ENCODE measurements at places on chromosomes 12 and 14.

- no peak for DNase-seq
Observed at GRCh38 chr12:109949089-109949488, 47.1 kb downstream of the GIT2 start.

DNA sequence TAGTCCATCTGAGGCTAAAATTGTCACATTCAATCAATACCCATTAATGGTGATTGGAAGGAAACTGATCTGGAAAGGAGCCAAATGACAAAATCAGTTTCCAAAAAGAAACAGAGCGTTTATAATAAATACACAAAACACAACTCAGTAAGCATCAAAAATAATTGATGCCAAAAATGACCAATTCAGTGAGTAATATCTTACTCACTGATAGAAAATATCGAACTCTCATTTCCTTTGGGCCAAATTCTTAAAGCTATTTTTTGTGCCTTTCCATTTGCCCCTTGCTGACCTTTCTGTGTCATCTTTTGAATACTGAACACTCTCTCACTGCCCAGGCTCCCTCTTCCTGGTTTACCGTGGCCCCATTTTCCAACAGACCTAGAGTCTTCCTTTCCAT, 22.5 kb upstream of the ATP2B1 start:
- no peak for DNase-seq

DNA sequence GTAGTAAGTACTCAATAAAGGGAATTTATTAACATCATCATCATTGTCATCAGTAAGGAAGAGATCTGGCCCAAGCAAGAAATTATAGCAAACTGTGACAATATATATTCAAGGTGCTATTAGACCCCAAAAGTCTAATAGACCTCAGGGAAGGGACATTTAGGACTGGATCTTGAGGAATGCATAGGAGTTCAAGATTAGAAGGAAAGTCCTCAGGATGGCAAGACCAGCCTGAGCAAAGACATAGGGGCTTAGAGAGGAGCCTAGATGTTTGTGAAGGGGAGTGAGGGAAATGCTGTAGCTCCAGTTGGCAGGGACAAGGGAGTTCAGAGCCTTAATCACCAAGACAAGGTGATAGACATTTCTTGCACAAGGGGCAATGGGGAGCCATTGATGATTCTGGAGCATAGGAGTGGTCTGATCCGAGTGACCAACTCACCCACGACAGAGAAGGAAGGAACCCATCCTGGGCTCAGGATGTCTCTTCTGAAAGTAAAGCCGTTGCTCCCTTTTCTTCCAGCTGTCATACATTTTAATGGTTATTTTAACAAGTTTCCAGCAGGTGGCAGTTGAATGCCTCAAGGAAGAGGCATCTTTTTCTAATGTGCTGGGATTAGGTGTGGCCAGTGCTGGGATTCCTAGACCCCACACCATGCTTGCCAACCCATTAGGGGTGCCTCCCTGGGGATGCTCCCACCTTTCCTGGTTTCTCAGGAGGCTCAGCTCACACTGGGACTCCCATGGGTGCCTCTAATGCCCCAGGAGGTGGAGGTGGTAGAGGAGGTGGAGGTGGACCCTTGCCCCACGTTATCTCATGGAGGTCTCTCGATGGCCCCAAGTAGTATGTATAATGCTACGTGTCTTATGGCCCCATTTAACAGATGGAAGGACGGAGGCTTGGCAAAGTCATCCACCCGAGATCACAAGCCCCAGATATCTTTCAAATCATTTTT, 37.8 kb downstream of the PHETA1 start:
- peak; percentile 47 for DNase-seq

DNA sequence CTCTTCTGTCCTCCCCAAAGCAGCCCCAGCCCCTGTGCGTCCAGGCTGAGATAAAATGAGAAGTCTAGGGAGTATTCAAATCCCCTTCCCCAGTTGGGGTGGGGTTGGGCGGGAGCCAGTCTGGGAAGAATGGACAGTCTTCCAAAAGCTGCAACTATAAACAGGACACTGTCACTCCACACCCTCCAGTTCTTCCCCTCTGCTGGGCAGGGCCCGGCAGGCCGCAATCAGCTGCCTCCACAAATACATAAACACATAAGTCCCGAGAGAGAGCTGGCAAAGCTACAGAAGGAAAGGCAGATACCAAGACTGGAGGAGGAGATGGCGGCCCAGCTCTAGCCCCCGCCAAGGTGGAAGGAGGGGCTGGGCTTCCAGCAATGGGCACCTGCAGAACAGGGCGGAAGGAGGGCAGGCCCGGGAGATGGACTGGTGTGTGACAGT, 12.7 kb downstream of the LTBP2 start:
- no peak for DNase-seq

GRCh38 chr12:130087222-130087621, 75.0 kb upstream of the FZD10 start:
- no peak for DNase-seq

DNA sequence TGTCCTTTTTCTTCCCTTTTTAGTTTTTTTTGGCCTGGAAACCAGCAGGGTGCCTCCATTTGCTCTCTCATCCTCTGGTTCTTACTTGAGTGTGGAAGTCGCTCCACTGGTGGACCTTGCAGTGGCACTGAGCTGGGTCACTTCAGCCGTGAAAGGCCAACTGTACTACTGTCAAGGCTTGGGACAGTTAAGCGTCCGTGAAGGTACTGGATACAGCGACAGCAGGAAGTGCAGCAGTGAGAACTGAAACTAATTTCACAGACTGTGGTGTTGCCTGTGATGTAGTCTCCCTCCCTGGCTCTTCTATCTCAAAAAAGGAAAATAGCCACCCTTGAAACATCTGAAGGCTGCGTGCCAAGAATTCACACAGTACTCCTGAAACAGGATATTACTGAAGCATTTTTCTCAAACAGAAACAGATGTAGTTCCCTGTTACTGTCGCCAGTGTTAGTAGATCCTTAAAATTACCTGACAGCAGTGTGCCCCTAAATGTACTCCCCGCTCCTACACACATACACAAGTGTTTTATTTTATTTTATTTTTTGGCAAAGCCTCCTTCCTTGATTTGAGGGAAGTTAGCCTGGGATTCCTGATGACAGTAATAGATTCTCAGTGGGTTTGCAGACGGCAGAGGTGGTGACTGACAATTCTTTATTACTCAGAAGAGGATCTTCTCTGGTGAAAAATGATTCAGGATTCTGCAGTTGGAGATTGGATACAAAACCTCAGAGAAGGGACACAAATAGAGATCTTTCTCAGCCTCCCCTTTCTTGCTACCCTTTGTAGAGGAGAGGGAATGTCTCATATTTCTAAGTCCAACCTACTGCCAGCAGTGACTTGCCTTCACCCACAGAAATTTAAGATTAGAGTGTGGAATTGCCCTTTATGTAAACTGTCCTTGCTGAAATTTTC, 4.4 kb downstream of the SUSD6 start:
- DNase-seq, result no peak

- DNase-seq, result no peak
Observed at GRCh38 chr12:28855761-28856310, 293.2 kb upstream of the FAR2 start.

DNA sequence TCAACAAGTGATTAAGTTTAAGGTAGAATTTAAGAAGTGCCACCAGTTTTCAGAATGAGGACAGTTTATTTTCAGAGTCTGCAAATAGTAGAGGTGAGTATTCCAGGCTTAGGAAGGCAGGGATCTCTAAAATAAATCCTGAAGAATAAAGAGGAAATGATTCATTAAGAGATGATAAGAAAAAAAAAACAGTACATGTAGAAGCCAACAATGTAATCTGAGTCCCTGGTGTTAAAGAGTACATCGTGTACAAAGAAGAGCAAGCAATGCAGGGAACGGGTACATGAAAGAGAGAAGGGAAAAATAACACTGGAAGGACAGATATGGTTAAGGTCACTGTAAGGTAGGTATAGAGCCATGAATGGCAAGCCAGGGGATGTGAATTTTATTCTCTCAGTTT, 95.2 kb upstream of the FOXG1 start:
- no peak for DNase-seq

DNA sequence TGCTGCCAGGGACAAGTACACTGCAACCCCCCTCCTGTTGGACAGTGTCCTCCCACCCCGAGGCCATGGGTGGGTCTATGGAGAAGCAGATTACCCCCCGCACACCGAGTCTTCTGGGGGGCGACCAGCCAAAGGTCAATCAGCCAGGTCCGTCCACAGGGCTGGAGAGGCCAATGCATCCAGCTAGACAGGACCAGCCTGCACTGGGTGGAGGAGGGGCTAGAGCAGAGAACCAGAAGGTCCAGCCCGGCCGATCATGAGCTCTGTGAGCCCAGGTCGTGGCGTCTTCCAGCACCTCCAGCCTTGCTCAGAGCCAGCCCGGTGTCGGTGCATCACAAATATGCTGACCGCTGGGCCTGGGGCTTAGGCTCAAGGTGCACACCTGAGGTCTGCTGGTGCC, 8.2 kb upstream of the ADSS1 start:
- no peak for DNase-seq

DNA sequence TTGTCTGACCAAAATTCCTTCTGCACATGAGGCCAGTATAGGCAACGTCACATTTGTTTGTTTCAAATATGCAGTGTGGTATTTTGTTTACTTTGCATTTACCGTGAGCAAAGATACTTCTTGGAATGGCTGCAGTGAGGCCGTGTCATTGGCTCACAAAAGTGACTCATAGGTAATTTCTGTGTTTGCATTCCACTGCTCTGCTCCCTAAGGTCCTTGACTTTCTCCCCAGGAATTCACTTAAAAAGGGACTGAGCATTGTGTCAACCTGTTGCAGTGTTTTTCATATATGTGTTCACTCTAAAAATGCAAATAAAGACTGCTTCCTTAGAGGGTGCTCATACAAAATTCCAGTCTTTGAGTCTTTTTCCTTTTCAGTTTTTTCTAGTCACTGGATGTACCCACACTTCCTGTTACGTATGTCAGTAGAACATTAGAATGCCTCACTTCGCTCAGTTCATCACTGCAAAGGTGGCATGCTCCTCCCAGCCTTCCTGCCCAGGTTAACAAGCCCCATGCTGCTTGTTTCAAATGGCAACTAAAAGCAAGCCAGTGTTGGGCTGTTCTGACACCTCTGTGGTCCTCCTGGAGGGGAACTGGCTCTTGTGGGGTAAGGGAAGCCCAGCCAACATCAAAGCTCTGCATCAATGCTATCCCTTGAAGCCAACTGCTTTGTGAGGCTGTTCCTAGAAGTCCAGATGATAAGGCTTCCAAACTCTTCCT, 9.1 kb downstream of the C12orf76 start:
- peak; percentile 87 for DNase-seq

GRCh38 chr14:57833323-57833722, 32.6 kb downstream of the SLC35F4 start:
- no peak for DNase-seq

DNA sequence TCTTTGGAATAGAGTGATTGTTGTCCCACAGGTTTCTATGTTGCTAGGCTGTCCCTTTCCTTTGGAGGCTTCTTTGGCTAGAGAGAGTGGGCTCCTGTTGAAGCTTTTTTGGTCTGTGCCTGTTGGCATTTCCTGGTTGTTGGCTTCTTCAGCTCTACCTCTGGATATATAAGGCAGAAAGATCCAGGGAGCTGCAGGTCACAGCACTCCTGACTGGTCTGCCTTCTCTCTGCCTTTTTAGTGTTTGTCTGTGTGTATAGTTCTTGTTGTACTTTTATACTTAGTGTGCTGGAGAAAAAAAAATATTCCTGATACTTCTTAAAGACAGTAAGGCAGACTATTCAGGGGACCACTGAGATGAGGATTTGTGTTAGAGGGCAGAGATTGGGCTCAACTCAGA, 202.7 kb downstream of the FBXL14 start:
- no peak for DNase-seq

- no peak for DNase-seq
Observed at GRCh38 chr14:90005441-90005840, 49.7 kb downstream of the TDP1 start.

- no peak for DNase-seq
Observed at GRCh38 chr12:76962099-76962498, 83.3 kb upstream of the CSRP2 start.

DNA sequence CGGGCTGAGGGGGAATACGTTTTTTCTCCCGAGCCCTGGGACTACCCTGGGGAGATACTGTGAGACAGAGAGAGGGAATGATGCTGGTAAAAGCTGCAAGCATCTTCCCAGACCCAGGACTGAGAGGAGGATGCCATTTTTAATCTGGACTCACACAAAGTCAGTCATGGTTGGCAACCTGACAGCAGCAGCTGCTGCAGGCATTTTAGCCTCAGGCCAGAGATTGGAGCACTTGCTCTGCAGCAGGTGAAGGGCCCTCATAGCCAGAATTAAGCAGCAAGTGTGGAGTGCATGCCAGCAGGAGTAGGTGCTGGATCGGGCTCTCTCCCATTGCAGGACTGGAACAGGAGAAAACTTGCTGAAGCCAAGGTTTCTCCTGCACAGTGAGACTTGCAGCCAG, 361.1 kb upstream of the CLEC14A start:
- DNase-seq, result no peak

GRCh38 chr12:123050331-123050831, 69.9 kb downstream of the ARL6IP4 start:
- DNase-seq, result no peak

DNA sequence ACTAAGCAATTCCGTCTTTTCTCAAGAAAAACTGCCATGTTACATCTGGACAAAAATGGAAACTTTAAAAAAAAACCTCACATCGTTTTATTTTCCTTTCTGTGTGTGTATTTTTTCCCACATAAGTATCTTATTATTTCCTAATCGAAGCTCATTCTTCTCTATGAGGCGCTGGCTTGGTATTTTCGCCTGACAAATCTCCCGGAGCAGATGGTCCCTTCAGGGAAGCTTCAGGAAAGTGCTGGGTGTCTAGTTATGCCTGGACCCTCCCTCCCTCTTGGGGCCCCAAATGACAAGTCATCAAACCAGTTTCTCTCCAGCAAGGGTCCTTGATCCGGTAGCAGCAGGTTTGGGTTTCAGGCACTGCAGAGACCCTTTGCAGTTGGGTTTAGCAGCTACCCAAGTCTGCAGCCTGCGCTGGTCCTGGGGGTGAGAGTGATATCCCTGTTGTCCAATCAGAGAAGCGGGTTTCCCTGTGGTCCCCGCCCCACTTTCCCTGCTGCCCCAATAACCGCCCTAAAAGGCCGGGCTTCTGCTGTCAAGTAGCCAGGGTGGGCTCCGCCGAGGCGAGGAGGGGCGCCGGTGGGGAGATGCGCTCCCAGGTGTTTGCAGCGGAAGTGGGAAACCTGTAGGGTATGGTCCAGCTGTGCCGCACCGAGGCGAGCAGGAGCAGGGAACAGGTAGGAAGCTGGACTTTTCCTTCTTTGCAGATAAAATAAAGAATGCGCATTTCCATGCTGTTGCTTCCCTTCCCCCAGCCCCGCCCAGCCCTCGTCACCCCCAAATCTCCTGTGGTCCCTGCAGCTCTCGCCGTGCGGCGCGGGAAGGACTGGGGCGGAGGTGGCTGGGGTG, at the start of gene CNTN1:
CNTN1 (plus strand) TSS at position 527 of the 852 bp plus-strand sequence.
- peak; percentile 81 for DNase-seq

- no peak for DNase-seq
Observed at GRCh38 chr14:37598747-37599506, 3.5 kb downstream of the TTC6 start.

GRCh38 chr12:91274916-91275315, 92.3 kb upstream of the DCN start:
- DNase-seq, result no peak

All from NCI-H460 (cell line).